ENCODE measurements at places on chromosomes 16 and 17. TPM values are rescaled to one million over a fixed set of nuclear protein-coding genes. Genes with fewer than 3 reads are reported as not detected.
A peak's percentile ranks its signal among the peaks of the same experiment; 100 is the strongest.

GRCh38 chr16:31695667-31696066 lies 168.0 kb downstream of the AHSP start:
- no peak for DNase-seq

DNA sequence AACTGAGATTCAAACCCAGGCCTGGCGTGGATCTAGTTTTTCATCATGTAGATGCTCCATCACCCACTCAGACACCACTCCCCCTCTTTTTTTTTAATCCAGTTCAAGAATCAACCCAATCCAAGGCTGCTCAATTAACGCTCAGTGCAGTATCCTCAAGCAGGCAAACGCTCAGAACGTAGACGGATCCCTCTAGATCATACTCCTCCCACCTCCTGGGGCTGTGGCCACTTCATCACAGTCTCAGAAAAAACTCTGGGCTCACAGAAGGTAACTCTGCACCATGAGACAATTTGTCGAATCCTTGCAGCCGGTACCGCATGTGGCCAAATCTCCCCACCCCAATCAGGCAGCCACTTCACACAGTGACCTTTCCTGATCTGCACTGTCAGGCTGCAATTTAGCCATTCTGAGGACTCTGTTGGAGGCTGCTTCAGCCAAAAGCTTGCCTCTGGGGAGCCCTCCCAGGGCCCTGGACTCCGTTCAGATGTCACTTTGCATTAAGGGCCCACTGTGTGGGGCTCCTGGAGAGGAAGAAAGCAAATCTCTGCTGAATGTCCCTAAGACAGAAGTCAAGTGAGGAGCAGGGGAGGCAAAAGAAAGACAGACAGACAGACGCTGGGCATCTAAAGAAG lies 183.5 kb downstream of the XYLT1 start:
- no peak for DNase-seq

DNA sequence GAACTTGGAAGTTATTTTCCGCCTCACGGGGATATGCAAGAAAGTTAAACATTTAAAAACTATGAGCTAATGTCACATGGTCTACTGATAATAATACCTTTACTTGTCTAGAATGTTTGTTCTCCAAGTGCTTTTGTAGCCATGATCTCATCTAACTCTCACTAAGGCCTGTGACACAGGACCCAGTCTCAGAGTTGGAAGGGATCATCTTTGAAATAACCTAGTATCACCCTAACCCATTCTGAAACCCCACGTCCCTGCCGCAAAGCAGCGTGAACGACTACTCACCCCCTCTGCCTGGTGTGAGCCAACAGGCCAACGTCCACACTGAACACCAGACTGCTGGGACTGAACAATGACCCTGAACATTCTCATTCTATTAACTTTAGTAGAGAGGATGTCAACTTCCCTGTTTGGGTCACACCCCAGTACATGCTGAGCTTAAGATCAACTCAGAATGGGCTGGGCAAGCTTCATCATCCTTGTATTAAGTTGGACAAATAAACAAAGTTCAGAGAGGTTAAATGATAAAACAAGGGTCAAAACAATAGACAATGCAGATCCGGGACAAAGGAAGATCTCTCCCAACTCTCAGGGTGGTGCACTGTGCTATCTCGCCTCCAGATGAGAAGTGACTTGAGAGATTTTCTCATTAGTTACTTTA lies 54.8 kb upstream of the BCAR1 start:
- no peak for DNase-seq

DNA sequence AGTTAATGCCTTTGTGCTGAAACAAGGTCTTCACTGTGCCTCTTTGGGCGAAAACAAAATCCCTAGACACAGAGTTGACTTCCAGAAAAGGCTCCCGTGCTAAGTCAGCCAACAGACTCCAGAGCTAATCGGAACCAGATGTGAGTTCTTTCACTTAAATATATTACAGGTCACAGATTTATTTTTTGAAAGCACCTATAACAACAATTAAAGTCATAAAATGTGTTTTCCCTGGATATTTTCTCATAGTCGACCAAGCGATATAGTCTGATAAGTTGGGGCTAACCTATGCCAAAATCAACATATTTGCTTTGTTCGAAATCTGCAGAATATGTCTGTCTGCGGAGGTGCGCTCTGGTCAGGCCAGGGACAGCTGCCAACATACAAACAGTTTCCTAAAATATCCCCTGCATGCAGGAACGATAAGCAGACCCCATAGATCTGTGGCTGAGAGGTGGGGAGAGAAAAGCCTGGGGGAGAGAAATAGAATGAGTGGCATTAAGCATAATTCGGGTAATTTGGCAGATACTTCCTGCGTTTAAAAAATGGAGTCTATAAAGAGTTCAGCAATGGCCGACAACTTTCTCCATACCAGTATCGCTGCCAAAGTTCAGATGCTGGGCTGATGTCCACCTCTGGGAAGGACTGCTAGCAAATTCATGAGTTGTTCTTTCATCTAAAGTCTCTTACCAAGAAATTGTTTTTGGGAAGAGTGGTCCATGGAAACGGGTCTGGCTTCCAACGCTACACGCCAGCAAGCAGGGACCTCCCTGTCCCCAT lies 50.8 kb upstream of the MYH10 start:
- no peak for DNase-seq

DNA sequence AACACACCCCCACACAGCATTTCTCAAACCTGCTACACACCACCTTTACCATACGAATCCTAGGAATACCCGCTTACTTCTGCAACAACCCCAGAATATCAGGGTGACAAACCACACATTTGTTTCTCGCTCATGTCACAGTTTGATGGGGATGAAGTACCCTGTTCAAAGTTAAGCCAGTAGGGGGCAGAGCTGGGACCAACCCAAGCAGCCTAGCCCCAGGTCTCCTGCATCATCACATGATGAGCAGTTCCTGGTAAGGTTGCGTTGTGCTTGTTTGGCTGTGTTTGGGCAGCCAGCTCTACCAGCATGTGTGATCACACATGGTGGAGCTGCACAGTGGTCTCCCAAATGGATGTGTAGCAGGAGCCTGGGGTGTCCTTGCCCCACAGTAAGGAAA lies 103.6 kb upstream of the C16orf82 start:
- DNase-seq = no peak

DNA sequence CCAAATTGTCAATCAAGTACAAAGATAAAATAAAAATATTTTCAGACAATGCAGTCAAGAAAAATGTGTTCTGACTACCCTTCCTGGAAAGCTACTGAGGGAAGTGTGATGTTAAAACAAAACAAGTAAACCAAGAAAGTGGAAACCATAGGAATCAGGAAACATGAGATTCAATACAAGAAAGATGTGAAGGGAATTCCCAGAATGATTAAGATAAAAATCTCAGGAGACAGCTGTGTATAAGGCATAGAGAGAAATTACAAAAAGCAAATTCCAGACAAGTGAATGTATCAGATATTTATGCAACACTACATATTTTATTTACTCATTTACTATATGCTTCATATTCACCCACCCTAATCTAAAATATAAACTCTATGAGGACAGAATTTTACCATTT lies 32.2 kb downstream of the TRIM37 start:
- DNase-seq = peak; percentile 68

GRCh38 chr16:81291117-81291516 lies 23.6 kb upstream of the GAN start:
- DNase-seq = no peak

- no peak for DNase-seq
These were observed 69.4 kb upstream of the NKD1 start for GRCh38 chr16:50478773-50479149.

DNA sequence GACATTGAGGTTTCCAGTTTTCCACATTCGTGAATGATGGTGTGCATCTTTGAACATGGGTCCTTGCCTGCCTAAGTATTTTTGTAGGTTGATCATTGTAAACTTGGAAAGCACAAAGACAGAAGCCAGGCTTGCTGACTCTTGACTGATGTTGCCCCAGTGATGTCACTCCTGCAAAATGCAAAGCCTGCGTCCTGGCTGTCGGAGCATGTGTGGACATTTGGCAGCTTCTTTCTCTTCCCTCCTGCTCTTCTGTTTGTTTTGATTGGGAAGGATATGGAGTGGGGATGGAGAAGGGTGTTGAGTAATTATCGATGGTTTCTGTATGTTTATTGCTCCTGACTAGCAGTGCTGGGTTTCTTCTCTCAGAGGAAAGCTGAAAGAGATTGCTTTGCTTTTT lies 3.2 kb downstream of the NDE1 start:
- peak; percentile 33 for DNase-seq

- DNase-seq = peak; percentile 89
These were observed 2.6 kb downstream of the ENO3 start for GRCh38 chr17:4953451-4953961.

GRCh38 chr16:85583491-85584181 lies 29.5 kb upstream of the GSE1 start:
- DNase-seq = no peak

GRCh38 chr17:47742319-47743181 lies 9.5 kb downstream of the TBX21 start:
- no peak for DNase-seq

DNA sequence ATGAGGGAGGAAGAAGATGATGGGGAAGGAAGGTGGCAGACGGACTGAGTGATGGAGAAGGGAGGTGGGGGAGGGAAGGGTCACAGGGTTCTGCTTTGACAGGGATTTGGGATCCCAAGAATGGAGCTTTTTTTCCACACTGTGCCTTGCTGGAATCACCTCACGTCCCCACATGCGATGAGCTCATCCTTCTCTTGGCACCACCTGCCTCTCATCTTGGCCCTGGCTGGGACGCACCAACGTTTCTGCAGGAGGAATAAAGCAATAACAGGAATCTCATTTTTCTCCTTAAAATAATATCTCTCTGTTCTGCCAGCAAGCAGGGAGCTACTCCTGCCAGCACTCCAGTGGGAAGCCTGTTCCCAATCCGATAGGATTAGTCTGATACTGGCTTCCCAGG lies 47.8 kb downstream of the MEOX1 start:
- no peak for DNase-seq

DNA sequence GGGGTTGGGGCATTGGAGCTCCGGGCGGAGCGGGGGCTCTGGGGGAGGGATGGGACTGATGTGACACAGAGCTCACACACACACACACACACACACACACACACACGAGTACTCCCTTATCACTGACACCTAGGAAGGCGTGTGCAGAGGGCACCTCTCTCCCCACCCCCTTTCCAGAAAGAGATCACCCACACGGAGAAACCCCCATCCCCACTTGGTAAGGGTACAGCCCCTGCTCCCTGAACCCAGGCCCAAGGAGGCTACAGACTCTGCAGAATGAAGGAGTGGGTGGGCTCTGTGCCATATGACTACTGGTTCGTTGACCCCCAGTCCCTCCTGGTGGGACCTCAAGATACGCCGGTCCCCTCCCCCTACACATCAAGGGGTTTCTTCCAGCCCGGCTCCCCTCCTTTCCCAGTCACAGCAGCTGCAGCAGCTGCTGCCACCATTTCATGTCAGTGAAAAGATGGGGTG lies 8.7 kb upstream of the ARHGAP23 start:
- DNase-seq = no peak

DNA sequence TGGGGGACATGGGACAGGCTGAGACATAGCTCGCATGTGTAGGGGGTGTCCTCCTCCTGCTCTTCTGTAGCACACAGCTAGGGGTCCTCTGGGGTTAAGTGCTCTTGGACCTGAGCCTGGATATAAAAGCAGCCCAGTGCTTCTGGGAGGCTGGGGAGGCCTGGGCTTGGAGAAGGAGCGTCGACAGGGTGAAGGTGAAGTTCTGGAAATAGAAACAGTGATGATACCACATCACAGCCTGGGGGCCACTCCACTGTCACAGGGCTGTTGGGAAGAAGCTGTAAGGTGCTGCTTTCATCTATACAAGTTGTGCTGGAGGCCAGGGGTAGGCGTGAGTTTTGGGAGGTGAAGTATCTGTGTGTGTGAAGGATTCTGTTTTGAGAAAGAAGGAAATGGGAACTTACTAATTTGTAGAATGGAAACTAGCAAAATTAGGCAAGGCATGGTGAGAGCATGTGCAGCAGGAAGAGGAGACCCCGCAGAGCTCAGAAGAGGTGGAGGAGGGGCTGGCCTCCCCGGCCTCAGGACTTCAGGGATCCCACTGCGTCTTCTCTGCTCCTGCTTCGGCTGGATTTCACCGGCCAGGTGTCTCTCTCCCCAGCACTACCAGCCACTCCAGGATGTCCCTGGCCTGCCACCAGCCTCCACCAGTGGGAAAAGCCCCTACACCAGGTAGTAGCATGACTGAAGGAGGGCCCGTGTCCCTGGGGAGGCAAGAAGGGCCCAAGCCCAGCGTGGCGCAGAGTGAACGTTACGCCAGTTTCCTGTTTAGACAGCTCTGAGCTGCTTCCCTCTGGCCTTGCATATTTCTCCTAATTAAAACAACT lies 19.4 kb downstream of the PLCG2 start:
- DNase-seq = no peak

DNA sequence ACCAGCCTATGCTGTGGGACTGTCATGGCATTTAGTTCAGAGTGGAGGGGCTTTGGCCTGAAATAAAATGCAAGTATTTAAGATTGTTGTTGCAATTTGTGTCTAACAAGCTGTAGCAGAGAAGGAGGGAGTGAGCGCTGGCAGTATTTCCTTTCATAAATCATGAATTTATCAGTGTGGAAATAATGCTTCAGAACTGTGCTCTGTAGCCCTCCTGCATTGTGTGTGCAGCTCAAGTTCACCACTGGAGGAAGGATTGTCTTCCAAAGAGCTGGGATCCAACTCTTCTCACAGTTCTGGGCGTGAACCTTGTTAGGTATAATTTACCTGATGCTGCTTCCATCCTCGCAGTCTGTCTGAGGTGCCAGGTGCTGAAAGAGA lies 15.1 kb downstream of the SNX11 start:
- DNase-seq = no peak

The LGALS9B gene
- total RNA-seq = not detected

The KCNJ18 gene
- not detected for total RNA-seq

The KRT31 gene
- not detected for total RNA-seq

The EVPLL gene
- total RNA-seq = not detected

The SLC13A5 gene
- not detected for total RNA-seq

The SEPHS2 gene
- 5.1 TPM for total RNA-seq

The PDIA2 gene
- total RNA-seq = 0.29 TPM

The CBX2 gene
- total RNA-seq = 6.7 TPM

The NLGN2 gene
- total RNA-seq = 8.3 TPM

The SLC35G6 gene
- not detected for total RNA-seq

The HOXB5 gene
- 0.90 TPM for total RNA-seq

The QPRT gene
- total RNA-seq = 1.7 TPM

The CRYM gene
- total RNA-seq = not detected

The KRTAP16-1 gene
- not detected for total RNA-seq
